ENCODE measurements at places on chromosomes 6 and 20.

GRCh38 chr6:160005861-160006540, 37.1 kb downstream of the IGF2R start:
- DNase-seq, result no peak

DNA sequence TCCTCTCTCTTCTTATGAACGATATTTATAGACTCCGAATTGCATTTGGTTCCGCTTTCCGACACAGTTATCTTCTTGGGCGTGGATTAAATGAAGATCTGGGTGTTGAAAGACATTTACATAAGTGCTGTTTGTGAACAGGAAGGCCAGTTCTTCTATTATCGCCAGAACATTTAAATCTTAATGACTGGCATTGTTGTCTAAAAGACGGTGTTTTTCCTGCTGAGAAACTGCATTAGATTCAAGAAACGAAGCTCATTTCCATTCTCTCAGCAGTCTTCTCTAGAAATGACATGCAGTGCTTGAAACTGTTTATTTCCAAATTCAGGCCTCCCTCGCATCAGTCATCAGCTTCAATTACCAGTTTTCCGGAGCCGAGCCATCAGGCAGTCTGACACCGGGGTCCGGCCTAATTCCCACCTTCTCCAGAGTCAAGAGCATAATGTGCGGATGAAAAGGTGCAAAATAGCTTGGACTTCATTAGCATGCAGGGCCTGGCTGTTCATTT, 16.0 kb downstream of the LINC00237 start:
- no peak for DNase-seq

GRCh38 chr6:120805276-120805675, 529.0 kb downstream of the TBC1D32 start:
- DNase-seq, result no peak

DNA sequence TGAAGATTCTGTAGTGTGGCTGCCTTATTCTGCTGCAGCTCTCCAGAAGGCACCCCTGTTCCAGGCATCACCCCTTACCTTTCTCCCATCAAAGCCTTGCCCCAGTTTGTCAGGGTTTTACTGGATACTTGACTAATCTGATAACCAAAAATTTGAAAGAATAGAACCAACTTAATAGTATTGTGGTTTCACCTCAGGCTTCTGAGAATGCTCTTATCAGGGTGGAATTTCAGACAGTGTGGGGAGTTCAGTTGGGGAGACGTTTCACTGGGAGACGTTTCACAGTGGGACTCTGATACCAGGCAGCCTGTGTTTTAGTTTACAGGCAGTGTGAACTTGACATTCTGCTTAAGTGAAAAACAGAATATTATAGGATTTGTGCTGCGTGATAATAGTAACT, 50.5 kb downstream of the SCAND1 start:
- no peak for DNase-seq

DNA sequence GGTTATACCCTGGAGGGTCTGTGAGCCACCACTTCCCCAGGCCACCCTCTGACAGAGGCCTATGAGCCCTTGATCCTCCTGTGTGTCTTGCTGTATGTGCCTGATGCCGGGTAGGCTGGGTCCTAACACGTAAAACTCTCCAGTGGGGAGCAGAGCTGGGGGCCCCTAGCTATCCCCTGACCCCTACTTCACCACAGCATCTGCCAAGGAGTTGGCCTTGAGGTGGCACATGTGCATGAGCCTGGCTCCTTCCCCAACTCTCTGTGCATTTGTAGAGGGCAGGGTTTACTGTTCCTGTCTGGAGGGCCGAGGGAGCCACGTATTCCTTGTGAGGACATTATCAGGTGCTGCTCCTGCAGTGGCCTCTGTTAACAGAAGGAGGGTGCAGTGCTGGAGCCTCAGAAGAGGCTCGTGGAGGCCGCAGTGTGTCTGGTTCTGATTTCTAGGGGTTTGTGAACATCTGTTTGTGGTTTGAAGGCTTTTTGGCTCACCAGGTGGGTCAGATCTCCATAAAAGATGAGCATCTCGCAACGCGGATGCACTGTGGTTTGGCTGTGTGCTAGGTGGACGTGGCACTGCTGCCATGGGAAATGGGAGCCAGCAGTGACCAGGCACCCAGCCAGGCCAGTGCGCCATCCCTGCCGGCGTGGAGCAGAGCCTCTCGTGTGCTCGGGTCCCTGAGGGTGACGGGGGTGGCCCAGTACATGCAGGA, 152.1 kb downstream of the DTNBP1 start:
- DNase-seq, result no peak

DNA sequence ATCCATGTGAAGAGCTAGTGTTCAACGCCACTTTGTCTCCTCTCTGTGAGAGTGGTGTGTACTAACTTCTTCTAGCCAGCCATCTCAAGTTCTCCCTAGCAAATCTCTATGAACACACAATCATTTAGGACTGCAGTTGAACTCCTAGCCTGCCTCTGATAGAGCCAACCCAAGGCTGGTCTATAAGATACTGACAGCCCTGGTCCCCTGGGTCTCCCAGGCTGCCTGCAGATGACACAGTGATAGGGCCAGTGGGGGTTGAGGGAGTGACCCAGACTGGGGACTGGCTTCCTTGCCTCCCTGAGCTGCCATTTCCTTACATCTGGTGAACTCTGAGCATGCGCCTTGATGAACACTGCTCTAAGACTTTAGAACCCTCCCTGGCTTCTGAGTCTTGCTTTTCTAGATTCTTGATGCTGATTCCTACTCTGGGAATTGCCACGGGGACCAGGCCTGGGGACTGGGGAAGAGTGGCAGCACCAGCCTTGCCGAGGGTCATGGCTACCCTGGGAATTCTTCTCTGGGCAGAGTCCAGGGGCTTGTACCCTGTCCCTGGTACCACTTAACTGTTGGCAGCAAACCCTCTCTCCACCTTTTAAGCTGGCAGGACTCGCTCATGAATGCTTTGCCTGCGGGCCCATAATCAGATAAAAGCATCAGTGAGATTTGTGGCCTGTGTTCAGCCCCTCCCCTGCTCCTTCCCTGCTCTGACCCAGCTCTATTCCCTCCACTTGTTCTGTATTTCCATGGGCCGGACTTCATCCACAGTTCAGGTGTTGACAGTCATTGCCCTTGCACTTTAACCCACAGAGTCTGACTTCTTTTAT, 130.8 kb upstream of the CHD6 start:
- DNase-seq, result no peak

- no peak for DNase-seq
These were observed 232.4 kb upstream of the RSPO3 start for GRCh38 chr6:126886106-126886505.

GRCh38 chr20:2907519-2907918, 34.2 kb downstream of the PTPRA start:
- DNase-seq, result no peak

- no peak for DNase-seq
These were observed 96.0 kb downstream of the SOBP start for GRCh38 chr6:107585815-107586435.

GRCh38 chr6:18187701-18188100, 32.5 kb downstream of the KDM1B start:
- no peak for DNase-seq

- no peak for DNase-seq
These were observed 21.1 kb downstream of the HDGFL1 start for GRCh38 chr6:22590423-22590822.

DNA sequence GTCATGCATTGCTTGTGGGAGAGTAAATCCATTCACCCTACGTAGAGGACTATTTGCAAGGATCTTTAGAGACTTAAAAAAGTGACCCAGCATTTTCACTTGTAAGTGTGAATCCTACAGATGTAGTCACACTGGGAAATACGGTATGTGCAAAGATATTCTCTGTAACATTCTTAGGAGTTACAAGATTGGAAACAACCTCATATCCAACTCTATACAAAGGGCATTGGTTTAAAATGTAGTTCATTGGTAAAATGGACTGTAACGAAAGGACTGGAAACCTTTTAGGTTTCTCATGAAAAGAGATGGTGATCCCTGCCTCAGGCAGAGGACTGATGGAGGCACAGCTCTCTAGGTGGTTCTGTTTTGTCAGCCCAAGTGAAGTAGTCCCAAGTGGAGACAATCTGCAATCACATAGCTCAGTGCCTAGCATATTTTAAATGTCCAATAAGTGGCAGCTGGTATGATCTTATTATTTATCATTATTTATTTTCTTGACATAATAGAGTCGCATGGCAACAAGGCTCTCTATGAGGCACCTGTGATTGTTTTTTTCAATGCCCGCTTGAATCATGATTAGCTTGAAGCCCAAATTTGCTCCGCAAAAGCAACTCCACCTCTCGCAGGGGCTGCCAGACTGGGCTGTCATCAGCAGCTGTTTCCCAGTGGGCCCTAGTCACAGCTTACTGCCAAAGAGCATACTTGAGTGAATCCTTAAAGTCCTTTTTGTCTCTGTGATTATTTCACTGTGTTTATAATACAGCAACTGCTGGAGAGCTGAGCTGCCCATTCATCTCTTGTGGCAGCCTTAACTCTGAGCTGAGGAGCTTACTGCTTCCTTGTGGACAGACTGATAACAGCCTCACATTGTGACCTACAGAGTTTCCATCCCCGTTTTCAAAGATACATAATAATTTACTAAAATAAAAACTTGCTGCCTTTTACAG, 19.8 kb upstream of the ENPP1 start:
- DNase-seq, result no peak

GRCh38 chr6:24680582-24680981, 13.7 kb downstream of the ACOT13 start:
- DNase-seq, result no peak

DNA sequence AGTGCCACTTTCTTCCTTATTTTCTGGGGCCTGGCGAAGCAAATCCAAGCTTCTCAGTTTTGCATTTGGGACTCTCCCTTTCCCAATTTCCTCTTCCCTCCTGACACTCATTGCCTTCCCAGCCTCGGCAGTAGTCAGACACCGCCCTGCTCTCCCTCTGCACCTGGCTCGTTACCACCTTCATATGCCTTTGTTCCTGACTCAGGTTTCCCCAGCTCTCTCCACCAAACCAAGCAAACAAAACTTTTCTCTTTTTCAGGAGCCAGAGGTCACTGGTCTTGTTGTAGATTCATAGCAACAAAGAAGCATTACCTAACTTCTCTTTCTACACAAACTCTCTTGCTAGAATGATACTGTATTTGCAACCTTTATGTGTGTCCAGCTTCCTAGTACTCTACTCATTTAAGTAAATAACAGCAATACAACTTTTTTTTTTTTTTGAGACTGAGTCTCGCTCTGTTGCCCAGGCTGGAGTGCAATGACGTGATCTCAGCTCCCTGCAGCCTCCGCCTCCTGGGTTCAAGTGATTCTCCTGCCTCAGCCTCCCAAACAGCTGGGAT, 9.0 kb upstream of the ZC3H12D start:
- DNase-seq, result no peak

GRCh38 chr6:56525974-56526789, 116.5 kb downstream of the DST start:
- DNase-seq, result no peak

- no peak for DNase-seq
These were observed 233.4 kb downstream of the CD109 start for GRCh38 chr6:73929405-73929804.

DNA sequence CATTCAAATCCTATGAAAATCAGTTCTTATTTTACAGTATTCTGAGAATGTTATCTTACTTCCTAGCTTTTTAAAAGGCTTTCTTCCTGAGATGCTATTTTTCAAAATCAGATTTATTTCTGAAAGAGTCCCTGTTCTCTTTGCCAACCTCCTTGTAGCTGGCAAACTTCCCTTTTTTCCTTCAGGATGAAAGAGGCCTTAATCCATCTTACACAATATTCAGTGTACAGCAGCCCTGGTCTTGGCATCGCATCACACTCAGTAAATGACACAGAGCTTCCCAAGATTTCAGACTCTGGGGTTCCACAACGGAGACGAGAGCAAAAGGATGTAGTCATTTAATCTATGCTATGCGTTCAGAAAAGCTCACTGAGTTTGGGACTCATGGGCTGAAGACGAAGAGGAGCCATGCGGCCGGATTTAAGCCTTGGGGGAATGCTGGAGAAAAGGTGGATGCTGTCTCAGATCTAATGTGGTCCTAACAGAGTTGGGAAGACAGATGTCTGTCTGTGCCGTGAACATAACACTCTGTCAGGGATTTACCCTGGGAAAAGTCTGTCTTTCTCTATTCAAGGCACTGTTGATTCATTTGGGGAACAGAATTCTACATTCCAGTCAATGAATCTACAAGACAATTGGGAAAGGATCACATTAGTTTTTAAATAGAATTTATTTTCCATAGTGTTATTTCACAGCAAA, 616.4 kb upstream of the AGPAT4 start:
- DNase-seq, result no peak

DNA sequence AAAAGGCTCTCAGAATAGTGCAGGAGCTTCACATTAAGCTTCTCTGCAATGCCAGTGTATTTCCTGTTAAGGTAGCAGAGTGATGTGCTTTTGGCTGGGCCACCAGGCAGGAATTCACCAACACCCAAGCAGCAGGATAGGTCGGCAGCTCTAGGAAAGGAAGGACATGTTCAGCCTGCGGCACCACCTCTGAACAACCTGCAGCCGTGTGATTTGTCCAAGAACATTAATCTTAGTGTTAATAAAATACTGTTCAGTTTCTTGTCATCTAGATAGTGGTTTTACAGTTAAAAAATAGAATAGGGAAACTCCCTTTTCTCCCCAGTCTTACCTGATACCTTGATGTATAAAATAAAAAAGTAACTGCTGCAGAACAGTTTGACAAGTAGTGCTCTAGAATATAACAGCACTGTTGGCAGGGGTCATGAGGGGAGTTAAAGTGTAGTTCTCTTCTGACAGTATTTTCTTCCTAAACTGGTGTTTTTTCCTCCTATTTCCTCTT, 18.8 kb downstream of the ZNF292 start:
- DNase-seq, result no peak

DNA sequence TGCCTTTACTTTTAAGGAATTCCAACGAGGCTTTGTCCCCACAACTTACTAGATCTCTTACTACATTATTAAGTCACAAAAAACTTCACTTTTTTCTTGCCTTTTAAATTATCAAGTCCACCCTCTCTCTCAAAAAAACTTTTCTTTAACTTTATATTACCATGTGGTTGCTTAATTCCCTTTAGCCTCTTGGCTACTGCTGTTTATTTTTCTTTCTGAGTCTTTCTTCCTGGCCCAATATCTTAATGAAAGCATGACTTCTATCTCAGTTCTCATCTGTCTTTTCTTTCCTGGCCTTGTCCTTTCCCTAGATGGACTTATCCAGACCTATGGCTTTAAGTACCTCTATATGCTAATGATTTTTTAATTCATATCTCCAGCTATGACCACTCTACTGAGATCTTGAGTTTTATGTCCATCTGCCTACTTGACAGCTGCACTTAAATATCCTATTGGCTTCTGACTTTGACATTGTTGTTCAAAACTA, 710.5 kb downstream of the RFPL4B start:
- no peak for DNase-seq

- no peak for DNase-seq
These were observed 467.1 kb upstream of the HSF2 start for GRCh38 chr6:121932076-121932991.

- DNase-seq, result no peak
These were observed 260.2 kb downstream of the KIF16B start for GRCh38 chr20:16312998-16313397.

DNA sequence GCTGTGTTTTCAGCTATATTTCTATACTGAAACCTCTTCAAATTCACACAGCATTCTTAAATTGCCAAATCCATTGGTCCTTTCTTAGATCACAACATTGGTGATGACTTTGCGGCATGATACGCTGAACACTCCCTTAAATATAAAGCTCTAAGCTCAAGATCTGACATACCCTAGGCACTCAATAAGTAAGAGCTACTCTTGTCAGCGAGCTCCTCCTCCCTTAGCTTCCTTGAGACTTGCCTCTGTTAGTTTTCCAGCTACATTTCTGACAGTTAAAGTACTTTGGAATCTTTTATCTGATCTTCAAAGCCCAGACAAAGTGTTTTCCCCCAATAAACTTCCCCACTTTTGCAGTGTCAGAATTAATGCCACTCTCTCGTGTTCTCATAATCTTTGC, 117.0 kb downstream of the HIVEP2 start:
- DNase-seq, result no peak

- DNase-seq, result no peak
These were observed at the start of gene SLC17A4 for GRCh38 chr6:25754535-25754934. Gene SLC17A4, plus strand, starts transcription at chr6:25754742. Its CDS starts 7,221 bp downstream, at chr6:25761963.
